ENCODE measurements at places on chromosomes 1 and 21.

- DNase-seq: no peak
These were observed 37.2 kb downstream of the SLC37A1 start for GRCh38 chr21:42550817-42551216.

DNA sequence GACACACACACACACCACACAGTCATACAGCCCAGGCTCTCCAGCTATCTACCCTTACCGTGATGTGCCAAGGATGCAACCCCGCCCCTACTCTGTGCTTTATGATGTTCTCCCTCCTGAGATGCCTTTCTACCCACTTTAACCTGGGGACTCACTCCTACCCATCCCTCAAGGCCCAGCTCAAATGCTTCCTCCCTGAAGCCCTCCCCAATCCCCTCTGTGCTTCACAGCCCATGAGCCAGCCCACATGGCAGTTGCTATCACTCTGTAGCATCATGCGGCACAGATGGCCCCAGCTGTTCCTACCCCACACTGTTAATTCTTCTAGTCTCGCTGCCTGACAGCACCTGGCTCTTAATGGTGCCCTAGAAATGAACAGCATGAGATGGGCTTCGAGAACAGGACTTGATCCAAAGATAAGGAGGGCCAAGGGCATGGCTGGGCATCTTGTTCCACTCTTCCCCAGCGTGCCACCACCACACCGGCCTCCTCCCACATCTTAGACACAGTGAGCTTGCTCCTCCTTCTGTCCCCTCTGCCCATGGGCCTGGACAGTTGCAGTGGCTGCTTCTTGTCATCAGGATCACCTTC, 109.8 kb downstream of the GLIS1 start:
- DNase-seq: no peak

GRCh38 chr1:42845866-42846256, 552 bp upstream of the ZNF691 start:
- no peak for DNase-seq

- no peak for DNase-seq
These were observed 6.3 kb downstream of the TOMM20 start for GRCh38 chr1:235122348-235122747.

GRCh38 chr1:97685360-97685759, 235.5 kb downstream of the DPYD start:
- DNase-seq: no peak

DNA sequence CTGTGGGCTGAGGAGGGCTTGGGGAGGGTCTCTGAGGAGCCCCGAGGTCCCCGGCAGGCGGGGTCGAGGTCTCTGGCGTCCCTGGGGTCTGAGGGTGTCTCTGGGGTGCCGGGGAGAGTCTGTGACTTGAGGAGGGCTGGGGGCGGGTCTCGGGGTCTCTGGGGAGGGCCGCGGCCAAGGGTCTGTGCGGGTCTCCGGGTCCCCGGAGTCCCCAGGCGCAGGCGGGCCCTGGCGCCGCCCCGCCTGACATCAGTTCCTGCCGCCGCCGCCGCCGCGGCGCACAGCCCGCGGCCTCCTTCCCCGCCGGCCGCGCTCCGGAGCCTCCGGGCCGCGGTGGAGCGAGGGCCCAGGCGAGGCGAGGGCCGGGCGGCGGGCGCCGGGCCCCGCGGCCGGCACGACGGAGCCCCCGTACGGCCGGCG, at the start of gene PLEKHM2:
Gene PLEKHM2, plus strand, starts transcription at position 279 of the 420 bp plus-strand sequence. CDS start 239 bp downstream, outside the sequence.
- DNase-seq: no peak

DNA sequence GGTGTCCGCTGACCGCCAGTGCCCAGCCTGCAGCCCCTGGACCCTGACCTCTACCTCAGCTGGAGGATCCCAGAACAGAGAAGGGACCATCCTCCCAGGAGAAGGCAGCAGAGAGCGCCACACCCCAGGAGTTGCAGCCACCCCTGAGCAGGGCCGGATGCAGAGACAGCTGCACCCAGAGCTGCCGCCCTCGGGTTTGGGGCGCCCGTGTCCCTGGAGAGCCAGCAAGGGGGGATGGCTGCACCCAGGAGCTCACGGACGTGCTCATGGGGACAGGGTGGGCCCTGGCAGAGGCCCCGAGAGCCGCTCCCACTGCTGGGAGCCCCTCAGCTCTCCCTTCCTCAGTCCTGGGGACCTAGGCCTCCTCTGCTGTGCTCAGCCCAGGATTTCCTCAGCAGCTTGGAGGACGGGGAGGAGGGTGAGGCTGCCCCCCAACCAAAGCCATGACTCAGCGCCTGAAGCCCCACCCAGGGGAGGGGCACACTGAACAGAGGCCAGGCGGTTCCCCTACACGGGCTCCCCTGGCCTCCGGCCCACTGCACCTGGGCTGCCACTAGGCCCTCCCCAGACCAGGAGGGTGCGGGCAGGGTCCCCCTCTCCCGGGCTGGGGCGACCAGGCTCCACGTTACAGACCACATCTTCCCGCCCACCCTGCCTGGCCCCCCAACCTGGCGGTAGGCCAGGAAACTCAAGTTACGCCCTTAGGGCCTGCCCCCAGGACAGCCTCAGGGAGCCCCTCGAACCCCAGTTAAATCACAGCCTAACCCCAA, 2.2 kb downstream of the ACAP3 start:
- DNase-seq: no peak

- DNase-seq: no peak
These were observed 413.5 kb downstream of the DUSP10 start for GRCh38 chr1:221328371-221328770.

DNA sequence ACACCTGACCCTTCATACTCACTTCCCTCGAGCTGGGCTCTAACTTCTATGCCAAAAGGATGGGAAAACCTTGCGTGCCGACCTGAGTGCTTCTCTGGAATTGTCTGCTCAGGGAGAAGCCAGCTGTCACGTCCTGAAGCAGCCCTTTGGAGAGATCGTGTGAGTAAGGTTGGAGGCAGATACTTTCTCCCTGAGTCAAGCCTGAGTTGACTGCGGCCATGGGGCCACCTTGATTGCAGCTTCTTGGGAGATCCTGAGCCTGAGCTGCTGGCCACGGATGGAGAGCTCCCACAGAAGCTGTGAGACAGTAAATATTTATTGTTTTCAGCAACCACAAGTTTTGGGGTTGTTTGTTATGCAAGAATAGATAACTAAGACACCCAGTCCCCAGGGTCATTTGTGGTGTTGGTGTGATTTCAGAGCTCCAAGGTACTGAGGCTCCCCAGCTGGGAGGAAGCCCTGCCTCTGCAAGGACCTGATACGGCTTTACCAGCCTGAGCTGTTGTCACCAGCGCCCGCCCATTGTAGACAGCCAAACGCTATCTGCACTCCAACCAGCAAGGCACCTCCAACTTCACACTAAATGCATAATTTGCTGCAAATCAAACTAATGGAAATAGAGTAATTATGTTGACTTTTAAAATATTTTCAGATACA, 531.6 kb downstream of the PTPRU start:
- DNase-seq: no peak

DNA sequence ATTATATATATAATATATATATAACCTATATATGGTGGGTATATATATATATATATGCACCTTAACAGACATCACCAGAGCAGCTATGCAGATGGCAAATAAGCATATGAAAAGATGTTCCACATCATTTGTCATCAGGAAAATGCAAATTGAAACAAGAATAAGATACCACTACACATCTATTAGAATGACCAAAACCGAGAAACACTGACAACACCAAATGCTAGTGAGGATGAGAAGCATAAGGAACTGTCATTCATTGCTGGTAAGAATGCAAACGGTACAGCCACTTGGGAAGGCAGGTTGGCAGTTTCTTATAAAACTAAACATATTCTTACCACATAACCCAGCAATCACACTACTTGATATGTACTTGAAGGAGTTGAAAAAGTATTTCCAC, 219.8 kb upstream of the PRMT6 start:
- no peak for DNase-seq

DNA sequence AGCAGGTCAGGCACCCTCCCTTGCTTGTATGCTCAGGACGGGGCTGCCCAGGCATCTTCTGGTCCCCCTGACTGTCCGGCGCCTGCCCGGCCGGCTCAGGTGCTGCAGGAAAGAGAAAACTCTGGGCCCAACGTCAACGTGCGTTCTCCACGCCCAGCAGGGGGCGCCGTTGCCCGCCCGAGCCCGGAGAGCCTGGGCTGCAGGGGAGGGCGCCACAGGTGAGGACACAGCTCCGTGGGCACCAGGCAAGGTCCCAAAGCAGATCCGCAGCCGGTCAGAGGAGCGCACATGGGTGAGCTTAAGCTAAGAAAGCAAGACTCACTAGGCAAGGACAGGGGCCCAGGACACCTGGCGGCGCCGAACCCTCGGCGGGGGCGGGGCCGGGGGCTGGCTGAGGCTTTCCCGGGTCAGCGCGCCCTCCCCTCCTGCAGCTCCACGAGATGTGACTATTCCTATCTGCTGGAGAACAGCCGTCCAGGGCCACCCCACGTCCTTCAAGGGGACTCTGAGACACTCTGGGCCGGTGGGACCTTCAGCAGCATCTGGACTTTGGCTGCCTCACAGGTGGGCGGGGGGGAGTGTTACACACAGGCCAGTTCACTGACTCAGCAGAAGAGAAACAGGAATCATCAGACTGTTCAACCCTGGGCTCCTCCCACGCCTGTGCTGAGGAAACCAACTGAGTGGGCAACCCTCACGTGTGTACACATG, 29.3 kb downstream of the KRTAP10-1 start:
- DNase-seq: peak; percentile 36

DNA sequence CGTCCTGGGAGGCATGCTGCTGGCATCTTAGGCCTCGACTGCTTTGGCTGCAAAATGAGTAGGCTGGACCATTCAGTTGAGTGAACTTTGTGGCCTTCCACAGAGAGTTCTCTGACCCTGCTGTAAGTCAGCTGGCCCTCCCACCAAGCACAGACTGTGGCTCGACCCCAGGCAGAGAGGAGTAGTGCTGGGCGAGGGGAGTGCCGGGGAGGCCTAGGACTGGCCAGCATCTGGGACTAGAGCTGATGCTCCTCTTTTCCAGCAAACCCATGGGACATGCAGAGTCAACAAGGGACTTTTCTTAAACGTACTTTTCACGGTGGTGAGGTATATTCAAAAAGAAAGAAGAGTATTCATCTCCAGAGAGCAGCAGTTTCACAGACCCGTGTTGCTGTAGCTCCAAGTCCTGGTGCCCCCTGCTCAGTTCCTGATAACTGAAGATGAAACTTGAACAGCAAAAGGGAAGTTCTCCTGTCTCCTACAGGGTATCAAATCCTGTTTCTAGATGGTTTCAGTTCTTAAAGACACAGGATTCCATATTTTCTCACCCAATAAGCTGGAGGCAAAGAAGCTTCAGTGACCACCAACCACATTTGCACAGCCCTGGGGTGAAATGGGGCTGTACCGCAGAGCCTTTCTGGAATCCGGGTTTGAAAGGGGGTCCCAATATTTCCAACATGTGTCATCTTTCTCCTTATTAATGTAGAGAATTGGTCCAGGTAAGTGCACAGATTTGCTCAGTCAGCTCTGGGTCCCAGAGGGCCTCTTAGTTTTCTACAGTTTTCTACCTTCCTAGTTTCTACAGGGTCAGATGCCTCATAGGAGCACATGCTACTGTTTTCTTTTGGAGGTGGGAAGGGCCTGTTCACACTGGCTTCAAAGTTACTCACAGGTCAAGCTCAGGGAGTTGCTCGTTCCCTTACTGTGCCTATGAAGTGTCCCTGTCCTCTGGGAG, 20.9 kb downstream of the BATF3 start:
- DNase-seq: no peak

GRCh38 chr1:242813490-242814091, 289.1 kb upstream of the PLD5 start:
- no peak for DNase-seq

GRCh38 chr1:65371544-65371943, 48.9 kb upstream of the LEPR start:
- DNase-seq: no peak

GRCh38 chr1:77857552-77857951, 30.9 kb upstream of the NEXN start:
- DNase-seq: no peak

- DNase-seq: no peak
These were observed 61.8 kb downstream of the HIVEP3 start for GRCh38 chr1:41856944-41857285.

DNA sequence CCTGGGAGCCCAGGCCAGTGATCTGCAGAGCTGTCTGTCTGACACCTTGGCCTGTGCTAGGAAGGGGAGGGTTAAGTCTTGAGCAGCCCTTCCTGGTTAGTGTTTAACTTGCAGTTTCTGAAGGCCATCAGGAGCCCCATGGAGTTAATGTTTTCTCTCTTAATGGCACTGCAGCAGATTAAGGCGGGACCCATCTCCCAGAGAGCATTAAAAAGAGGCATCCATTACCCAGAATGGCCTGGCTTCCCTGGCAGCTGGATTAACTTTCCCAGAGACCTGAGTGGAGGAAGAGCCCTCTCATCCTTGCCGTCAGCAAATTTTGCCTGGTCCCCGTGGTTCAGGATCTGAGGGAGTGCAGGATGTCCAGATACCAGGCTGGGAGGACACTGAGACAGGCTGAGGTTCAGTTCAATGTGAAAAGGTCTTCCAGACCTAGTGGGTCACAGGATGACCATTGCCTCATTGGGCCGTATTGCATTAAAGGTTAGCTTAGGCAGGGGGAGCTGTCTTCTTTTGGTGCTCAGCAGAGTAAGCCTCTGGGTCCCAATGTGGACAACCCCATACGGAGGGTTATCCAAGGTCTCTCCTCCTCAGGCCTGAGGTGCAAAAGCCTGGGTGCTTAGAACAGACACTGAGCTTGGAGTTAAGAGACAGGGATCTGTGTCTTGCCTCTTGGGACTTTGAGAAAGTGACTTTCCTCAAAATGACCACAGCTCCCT, 522.6 kb downstream of the PTPRU start:
- DNase-seq: no peak

DNA sequence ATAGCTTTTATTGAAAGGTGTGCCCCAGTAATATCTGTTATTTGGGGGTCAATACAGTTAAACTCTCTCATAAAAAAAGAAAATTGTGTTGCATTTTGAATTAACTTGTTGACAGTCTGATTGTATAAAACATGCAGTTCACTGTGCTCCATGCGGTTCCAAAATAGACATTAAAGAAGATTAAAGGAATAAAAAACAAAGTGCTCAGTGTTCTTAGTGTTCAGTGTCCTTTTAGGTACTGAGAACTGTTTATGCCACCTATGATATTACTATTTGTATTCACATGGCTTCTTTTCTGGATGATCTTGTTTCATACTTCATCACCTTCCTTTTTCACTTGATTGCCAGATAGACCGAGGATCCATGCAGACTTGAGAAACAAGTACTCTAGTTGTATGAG, 15.3 kb upstream of the SGIP1 start:
- no peak for DNase-seq

DNA sequence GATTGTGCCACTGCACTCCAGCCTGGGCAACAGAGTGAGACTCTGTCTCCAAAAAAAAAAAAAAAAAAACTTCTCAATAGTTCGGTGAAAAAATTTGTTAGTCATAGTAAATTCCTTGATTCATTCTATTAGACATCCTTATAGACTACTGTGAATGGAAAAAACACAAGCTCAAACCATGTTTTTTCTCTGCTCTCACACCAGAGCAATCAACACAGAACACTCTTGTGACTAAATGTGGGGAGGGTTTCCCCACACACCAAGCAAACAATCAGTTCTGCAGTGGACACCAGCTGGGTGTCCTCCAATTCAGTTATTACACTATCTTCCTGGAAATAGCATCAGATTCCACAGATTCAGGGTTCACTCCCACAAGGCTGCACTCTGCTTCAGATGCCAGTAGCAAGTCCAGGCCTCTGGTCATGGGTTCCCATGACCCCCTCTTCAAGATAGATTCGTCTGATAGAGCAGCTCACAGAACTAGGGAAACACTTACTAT, 69.1 kb upstream of the TEKT2 start:
- no peak for DNase-seq

Measured in KG1 (cell line).